Stimulated activated CD8-positive, alpha-beta memory T cell treated with anti-CD3 and anti-CD28 coated beads, Interleukin-7, amount 100 ng/mL, for 24 hours (primary cell): ENCODE measurements at places on chromosomes 3 and 15.

DNA sequence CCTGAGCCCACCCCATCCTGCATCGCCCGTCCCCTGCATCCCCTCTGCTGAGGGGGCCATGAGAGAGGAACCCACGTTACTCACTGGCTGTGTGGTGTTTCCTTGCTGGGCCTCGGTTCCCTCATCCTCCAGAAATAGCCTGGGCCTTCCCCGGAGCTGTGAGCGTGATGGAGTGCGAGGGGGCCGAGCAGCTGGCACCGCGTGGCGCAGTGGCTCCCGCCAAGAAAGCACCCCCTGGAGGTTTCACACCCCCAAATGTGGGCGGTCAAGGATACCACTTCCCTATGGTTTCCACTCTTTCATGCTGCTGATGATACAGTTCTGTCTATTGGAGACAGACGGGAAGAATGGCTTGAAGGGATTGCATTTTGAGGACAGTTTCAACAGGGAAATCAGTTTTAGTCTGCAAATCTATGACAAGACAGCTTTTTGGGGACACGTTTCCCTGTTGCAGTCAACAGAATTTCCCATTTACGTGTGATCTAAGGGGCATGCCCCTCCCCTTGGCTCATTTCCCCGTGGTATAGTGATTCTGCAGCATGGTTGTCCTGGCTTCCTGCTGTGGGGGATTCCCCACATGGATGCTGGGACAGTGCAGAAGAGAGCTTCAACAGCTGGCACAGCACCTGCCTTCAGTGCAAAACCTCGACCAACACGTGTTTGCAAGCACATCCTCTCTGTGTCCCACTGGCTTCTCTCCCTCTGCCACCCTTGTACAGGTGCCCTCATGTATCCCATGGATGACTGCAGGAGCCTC, 377.5 kb downstream of the LRTM1 start:
- DNase-seq = no peak

DNA sequence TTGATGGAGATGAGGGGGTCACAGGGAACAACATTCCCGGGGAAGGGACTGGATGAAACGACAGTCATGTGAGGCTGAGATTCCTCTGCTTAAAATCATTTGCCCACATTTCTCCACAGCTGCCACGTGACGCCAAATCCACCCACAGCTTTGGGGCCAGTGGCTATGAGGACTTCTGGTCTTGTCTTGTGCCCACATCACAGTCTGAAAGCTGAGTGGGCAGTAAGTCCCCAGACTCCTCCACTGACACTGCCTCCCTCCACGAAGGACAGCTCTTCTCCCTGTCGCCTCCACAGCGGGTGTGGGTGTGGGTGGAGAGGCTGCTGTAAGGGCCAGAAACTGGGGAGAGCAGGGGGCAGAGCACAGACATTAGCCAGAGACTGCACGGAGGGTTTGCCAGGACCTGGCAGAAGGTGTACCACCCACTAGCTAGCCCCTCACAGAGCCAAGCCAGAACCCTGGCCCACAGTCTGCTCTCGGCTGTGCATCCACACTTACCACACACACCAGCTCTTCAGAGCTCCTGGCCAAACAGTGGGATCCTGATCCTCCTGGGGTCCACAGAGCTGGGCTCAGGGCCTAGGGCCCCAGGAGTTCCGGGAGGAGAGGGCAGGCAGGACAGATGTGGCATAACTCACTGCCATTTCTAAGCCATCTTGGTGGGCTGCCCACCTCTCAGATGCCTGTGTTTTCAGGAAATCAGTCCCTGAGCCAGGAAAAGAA, 24.2 kb downstream of the RAB6B start:
- no peak for DNase-seq

DNA sequence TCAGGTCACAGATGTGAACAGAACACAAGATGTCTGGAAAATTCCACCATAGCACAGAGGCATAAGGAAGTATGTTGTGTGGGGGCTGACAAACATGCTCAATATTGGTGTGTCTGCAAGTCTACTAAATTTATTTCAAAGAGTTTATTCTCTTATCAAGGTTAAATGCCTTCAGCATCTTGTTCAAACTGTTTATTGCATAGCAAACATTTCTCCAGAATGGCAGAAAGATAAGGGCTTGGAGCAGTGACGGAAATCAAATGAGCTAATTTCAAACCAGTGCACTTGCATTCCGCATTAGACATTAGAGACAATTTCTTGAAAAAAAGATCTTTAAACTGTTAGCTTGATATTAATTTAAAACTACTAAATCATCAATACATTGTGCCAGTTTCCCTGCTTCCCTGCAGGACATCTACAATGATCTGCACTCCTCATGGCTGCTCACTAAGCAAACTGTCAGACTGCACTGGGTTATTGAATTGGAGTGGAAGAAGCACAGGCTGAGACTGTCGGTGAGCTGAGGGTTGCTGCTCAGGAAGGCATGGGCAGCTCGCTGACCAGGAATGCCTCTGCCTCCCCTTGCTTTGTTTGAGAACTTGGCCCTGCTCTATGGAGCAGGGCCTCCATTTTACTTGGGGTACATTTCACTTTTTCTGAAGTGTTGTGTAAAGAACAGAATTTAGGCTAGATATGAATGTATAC, 89.4 kb downstream of the KCNAB1 start:
- DNase-seq = no peak

GRCh38 chr3:86801066-86801465, 189.9 kb downstream of the VGLL3 start:
- DNase-seq = no peak

DNA sequence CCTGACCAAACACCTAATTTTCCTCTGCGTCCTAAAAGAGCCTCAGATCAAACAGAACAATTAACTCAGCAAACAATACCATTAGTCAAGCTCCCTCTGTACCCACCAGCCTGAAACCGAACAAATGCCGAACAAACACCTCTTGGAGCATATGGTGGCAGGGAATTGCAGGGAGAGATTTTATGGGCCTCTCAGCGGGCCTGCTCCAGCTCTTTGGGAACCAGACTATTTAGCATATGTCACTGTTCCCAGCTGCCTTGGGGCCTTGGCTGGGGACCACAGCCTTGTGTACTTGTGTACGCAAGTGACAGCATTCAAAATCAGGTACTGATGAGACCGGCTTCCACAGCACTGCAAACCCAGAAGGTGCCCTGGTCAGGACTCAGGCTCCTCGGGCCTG, 388.8 kb upstream of the PPP2R3A start:
- DNase-seq = no peak

- no peak for DNase-seq
Observed at GRCh38 chr15:97995881-97996603, 35.5 kb downstream of the ARRDC4 start.

DNA sequence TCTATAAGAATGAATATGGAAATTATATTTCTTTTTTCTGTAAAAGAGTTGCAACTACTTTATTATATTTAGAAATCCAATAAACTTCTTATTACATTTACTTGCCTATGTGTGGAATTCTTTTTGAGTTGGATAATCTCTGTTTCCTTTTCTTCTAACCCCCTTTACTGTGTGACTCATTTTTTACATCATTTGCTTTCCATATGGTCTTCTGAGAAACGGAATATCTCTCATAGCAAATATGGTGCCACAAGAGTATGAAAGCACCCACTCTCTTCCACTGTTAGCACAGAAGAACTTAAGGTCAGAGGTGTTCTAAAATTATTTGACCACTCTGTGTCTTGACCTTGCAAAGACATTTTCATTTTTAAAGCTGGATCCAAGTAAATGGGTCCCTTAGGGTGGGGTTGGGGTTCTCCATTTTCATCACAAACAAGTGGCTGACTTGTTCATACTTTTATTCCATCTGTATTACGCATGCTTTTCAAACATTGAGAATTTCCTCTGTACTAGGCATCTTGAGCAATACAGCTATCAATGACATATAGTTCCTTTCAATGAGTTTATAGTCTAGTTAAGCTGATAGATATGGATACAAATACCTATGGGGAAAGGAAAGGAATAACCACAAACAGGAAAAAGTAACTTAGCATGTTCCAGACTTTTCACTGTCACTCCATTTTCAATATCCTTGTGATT, 281.1 kb upstream of the TPRG1 start:
- DNase-seq = no peak

DNA sequence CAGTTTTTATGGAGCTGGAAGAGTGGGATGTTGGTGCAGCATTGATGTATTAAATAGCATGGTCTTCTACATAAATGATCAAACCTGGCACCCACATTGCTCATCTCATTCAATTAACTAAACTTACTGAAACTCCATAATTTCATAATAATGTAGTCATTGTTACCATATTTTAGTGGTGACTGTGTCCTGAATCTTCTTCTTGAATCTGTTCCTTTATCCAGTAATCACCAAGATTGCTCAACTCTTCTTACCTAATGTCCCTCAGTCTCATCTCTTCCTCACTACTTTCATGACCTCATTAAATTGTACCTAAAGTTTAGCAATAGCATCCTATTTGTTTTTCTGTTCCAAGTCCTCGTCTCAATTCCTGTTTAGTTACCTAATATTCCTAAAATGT, 69.8 kb downstream of the FGF7 start:
- no peak for DNase-seq

DNA sequence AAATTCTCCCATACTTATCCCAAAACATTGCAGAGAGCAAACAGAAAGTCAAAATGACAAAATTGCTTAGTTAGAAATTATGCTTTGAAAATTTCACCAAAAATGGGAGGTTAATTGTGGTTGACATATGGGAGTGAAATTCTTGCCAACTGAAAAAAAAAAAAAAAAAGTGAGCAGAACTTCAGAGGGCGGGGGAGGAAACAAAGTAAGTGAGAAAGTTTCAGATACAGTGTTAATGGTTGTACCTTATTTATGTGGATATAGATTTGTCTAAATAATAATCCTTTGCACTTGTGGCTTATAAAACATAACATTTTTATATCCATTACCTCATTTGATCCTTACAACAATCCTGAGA, 91.5 kb upstream of the RAP2B start:
- no peak for DNase-seq

- DNase-seq = no peak
Observed at GRCh38 chr3:4765212-4765611, 214.0 kb upstream of the BHLHE40 start.

GRCh38 chr3:188064831-188065493, 89.0 kb upstream of the LPP start:
- DNase-seq = no peak

GRCh38 chr3:157837336-157837735, 268.9 kb downstream of the SHOX2 start:
- no peak for DNase-seq

DNA sequence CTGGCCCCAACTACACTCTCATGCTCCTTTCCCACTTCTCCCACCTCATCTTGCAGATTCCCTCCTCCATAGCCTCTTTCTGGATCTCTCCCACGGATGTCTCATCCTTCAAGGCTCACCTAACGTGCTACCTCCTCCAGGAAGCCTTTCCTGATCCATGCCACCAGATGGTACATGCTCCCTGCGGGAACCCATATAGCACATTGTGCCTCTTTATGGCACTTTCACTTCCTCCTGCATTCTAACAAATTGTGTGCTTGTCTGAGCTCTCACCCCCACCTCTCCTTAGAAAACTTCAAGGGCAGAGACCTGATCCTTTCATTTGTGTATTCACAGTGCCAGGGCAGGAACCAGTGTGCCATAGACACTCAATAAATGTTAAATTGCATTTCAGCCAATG, 63.0 kb downstream of the HES1 start:
- DNase-seq = no peak

- no peak for DNase-seq
Observed at GRCh38 chr15:43249699-43250203, 17.0 kb downstream of the TGM5 start.

GRCh38 chr15:27622371-27622770, 476.7 kb downstream of the OCA2 start:
- DNase-seq = no peak

DNA sequence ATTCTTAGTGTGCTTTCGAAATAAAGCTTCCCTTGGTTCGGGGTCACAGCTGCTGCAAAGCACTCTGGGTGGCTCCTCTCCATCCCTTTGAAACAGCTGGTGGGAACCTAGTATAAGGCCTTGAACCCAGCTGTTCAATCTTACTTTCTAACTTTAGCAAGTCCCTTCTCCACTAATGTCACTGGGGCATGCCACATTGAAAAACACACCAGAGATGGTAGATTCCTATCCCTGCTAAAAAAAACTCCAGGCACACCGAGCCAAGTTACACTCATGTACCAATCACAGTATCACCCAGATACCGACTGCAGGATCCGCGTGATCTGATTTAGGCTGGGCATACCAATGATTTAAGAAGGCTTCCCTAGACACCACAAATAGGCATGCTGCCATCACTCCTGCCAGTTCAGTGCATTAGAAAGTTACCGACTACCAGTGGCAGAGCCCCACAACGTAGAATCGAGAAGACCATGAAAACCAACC, 65.0 kb downstream of the WWTR1 start:
- no peak for DNase-seq

DNA sequence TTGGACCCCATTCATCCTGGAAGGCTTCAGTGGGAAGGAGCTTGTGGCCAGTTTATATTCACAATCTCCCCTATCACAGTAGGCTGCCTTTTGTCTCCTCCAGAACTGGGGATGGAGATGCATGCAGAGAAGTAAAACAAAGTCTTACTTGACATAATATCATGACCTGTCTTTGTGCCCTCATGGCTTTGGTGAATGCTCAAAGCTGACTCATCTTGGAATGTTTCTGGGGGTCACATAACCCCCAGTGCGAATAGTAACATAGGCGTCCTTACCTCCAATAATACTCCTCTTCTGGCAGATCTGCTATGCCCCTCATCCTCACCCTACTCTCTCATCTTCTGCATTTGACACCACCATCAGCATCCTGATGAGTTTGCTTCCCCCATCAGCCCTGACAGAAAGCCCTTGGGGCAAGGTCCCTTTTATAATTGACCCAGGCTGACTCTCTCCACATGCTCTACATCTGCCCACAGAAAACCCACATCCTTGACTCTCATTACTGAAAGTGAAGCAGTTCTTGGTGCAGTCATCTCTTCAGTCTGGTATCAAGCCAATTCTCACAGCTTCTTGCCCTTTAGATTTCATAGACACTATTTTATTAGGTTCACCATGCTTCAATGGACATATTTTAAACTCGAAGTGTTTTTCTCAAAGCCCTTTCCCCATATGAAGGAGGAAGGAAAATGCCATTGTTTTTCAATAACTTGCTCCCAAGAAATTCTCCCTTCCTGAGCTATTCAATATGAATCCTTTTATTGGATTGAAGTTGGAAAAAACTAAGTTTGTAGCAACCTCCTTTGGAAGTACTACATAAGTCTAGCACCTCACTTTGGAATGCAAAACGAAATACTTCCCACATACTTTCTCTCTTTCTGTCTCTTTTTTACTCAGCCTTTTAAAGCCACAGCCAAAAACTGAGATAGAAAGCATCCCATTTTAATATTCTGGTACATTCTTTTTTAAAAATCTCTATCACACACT, 36.6 kb downstream of the OSTN start:
- DNase-seq = no peak

GRCh38 chr3:109252641-109253040, 63.7 kb downstream of the DPPA2 start:
- DNase-seq = no peak

DNA sequence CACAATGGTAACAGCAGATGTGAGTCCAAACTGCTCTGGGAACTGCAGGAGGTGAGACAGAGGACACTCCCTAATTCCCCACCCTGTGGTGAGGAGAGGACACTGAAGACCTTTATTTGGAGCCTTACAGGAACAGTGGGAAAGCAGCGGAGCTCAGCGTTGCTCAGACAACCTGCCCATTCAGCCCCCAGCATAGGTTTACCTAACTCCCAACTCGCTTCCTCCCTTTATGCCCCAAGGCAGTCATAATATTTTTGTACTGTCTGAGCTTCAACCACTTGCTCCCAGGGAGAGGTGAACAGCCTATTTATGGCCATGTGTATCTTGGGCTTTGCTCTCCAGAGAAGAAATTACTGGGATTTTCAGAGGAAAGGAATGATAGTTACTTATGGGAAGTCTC, 34.1 kb downstream of the SHC4 start:
- no peak for DNase-seq
